ENCODE measurements at places on chromosomes 6 and 20.
A peak's percentile ranks its signal among the peaks of the same experiment; 100 is the strongest.

GRCh38 chr6:29757282-29757681 is 34.0 kb downstream of the HLA-F start:
- no peak for DNase-seq

DNA sequence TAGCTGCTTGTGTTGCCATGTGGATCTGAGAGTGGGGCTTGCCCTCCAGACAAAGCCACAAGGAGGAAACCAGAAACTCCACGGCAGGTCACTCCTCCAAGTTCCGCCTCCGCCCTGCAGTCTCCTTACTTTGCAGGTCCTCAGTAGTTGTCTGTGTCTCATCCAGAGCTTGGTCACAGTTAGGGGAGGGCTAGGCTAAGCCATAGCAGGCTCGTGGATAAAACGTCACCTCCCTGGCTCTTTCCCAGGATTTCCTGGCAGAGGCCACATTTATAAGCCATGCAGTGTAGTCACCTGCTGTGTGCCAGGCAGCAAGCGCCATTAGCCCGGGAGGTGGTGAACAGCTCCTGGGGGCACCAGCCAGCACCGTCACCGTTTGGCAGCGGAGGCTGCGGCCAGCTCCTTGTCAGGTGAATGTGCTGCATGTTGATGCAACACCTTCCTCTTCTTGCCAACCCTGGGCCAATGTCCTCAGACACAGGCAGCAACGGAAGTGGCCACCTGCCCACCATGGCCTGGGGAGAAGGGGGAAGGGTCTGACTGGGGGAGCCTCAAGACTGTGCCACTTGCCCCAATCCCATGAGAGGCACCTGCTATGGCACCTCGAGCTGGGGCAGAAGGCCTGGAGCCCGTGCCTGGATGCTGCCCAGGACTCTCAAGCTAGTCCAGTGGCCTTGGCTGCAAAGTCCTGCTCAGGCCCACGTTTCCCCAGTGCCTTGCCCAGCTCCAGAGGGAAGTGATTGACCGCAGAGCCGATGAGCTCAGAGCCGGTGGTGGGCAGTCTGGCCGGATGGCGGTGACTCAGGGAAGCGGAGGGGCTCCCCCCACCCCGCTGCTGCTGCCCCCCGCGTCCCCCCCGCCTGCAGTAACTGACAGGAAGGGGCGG is 39.0 kb upstream of the SLCO4A1 start:
- peak; percentile 89 for DNase-seq

GRCh38 chr6:32852844-32853540 is 512 bp downstream of the TAP1 start:
- peak; percentile 36 for DNase-seq

DNA sequence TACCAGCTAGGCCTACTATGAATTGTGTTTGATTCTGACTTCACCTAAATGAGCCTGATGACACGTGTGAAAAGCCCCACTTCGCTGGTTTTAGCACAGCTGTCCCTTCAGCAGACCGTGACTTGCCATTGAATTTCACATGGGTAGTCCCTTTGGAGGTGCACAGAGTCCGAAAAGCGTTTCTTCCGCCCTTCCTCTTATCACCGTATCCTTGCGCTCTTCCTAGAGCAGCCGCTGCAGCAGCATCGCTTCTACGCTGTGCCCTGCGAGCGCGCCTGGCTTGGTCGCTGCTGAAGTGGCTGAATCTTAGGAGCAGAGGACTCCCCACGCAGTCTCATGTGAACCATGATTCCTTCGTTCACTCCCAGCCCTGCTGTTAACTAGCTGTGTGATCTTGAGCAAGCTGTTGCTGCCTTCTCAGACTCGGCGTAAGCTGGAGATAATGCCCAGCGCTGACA is 127.0 kb downstream of the PACRG start:
- DNase-seq, result no peak

GRCh38 chr6:32436995-32437836 is 2.5 kb upstream of the HLA-DRA start:
- DNase-seq, result no peak

DNA sequence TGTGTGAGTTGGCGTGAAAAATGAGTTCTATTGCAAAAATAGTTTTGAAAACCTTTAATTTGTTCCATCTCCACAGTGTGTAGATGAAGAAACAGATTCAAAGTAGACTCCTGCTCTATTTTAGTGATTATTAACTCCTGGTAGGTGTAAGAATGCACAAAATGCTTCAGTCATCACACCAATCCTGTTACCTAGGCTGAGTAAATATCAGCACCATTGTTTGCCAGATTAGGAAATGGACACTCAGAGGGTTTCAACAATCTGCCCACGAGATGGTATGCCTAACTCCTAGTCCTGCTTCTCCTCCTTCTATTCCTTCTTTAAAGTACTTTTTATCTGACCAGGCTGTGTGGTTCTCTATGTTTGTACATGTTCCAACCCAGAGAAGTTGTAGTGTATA is 108.9 kb upstream of the AHI1 start:
- no peak for DNase-seq

GRCh38 chr6:154500769-154501577 is 9.5 kb downstream of the CNKSR3 start:
- DNase-seq, result peak; percentile 28

DNA sequence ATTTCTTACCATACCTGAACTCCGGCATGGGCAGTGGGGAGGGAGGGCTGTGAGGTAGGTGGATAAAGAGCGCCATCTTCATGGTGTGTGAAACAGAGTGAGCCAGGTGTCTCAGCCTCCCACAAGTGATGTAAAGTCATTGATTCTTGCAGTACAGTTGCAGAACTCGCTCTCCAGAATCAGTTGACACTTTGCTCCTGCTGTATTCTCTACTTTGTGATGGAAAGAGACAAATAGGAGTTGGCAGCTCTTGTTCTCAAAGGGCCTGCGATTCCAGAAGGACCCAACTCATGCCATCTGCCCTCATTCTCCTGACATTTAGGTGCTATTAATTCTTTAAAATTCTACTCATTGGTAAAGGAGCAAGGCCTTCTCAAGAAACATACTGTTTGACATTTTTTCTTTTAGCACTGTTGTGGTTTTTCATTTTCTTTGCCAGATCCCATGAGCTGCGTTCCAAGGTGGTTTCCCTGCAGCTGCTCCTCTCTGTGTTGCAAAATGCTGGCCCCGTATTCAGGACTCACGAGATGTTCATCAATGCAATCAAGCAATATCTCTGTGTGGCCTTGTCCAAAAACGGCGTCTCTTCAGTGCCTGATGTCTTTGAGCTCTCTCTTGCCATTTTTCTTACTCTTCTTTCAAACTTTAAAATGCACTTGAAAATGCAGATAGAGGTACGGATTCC is 49.3 kb downstream of the ARFGEF2 start:
- no peak for DNase-seq

GRCh38 chr6:85078058-85078457 is 313.7 kb upstream of the TBX18 start:
- DNase-seq, result peak; percentile 65
